ENCODE measurements at places on chromosomes 1 and 21.

DNA sequence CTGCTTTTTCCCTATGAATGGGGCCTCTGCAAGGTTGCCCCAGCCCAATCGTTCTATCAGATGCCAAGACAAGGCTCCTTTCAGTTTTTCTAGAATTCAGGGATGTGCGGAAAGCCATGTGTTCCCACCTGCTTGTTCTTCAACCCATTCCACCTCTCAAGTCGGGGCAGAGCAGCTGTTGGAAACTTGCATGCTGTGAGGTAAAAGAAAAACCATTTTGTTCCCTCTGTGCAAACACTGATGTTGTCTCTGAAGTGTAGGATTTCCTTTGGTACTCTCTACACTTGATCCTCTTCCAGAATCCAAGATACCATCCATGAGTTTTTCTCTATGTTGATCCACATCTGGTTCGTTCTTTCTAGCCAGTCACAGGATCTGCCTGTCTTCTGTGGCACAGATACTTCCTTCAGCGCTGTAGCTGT is 7.3 kb downstream of the IER5 start:
- no peak for DNase-seq

DNA sequence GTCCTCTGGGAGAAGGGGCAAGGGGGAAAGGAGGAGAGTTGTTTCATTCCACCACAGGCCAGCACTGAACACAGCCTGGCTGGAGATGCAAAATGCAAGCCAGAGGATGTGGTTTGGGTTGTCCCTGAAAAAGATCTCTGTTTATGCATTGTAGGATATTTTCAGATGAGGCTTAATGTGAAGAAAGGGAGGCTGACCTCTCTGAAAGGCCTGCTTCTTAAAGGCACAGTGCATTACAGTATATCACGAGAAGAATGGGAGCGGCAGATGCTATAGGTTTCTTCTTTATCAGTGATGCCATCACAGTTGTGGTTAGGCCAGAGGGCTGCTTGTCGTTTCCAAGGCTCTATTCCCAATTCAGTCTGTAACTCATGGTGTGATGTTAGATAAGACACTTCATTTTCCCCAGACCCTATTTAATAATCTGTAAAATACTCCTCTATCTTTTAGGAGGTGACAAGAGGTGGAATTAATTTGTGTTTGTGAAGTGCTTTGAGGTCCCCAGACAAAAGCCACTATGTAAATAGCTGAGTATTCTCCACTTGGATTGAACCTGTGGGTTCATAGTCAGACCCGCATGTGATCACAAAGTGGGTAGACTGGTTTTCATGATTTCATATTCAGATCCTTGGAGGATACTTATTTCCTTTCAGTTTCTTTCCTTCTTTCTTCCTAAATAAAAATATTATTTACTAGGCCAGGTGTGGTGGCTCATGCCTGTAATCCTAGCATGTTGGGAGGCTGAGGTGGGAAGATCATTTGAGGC is 76.5 kb upstream of the WDR26 start:
- peak; percentile 73 for DNase-seq

- DNase-seq: no peak
Observed at GRCh38 chr1:43482215-43482614, 28.5 kb upstream of the HYI start.

DNA sequence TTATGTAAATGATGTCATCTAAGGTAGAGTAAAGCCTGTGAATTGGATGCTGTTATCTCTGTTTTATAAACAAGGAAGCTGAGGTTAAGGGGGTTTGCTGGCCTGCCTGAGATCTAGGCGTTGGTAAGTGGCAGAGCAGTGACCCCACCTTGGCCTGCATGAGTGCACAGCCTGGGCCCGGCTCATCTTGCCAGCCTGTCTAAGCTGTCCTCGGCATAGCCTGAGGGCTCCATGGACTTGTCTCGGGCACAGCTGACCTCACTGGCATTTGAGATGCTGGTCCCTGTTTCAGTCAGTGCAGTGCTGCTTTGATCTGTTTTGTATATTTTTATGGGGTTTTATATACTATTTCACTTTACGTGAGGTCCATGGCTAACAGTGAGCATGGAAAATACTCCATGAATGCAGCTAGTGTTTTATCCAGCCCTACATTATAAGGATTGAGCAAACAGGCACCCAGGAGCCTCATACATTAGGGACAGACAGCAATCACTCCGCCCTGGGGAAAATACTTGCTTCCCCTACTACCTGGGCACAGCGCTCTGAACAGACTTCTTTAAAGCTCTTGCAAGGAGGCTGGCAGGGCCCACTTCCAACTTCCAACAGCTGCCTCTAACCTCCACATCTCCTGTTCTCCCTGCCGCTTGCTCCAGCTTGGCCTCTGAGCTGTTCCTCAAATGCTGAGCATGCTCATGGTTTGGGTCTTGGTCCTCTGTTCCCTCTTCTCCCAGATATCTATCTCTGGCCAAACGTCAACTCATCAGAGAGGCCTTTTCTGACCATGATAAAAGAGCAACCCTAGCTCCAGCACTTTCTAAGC is 150.6 kb upstream of the HMGB4 start:
- DNase-seq: no peak

GRCh38 chr21:34520281-34520680 is 8.3 kb upstream of the KCNE1 start:
- DNase-seq: no peak

DNA sequence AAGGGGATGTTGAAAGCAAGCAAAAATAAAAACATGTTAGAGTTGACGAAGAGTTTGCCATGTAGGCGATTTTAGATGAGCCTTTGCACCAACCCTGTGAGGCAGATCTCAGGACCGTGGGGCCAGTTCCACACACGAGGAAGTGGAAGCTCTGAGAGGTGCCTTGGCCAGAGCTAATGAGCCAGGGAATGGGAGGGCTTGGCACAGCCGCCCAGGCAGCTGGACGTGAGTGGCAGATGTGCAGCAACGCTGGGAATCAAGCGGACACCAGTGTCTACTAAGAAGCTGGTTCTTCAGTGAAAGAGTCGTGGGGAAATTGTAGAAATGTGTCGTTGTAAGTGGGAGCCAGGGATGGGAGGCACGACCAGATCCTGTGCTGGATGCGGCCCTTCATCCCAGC is 58.9 kb upstream of the COL6A1 start:
- no peak for DNase-seq

- DNase-seq: no peak
Observed at GRCh38 chr1:159775716-159776115, 5.0 kb upstream of the DUSP23 start.

- DNase-seq: no peak
Observed at GRCh38 chr1:210025870-210026269, 87.9 kb downstream of the SYT14 start.

DNA sequence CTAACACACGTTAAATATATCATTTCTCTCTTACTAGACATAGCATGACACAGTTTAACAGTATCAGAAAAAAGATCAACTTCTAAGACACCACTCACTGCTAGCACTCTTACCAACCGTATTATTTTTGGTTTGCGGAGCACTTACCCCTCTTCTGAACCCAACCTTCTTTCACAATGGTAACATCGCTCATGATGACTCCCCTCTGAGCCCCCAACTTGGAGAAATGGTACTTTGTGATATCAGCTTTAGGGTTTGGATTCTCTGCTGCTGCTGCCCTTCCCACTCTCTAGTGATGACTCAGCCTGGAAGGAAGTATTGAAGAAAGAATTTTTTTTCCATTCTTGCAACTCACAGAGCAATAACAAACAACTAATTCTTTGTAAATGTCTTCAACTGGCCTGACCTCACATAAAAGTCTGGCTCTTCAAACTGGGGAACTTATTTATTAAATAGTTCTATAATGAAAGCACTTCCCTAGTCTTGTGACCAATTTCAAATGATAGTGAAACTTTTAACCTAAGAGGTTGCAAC is 7.0 kb downstream of the AKT3 start:
- DNase-seq: peak; percentile 89

GRCh38 chr1:235883261-235883927 is 16.7 kb upstream of the LYST start:
- peak; percentile 97 for DNase-seq

DNA sequence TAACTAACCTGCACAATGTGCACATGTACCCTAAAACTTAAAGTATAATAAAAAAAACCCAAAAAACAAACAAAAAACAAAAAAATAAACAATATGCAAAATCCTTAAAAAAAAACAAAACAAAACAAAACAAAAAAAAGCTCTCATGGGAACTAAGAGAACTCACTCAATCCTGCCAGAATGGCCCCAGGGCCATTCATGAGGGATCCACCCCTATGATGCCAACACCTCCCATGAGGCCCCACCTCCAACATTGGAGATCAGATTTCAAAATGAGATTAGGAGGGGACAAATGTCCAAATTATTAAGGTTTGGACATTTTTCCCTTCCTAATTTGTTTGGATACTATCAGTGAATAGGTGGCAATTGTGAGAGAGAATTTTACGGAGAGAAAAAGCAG is 10.2 kb downstream of the CYP4B1 start:
- no peak for DNase-seq

GRCh38 chr21:44681861-44682579 is at the start of gene KRTAP12-1:
Gene KRTAP12-1, minus strand, starts transcription at chr21:44682163. Its CDS starts 40 bp downstream, at chr21:44682123.
- no peak for DNase-seq

DNA sequence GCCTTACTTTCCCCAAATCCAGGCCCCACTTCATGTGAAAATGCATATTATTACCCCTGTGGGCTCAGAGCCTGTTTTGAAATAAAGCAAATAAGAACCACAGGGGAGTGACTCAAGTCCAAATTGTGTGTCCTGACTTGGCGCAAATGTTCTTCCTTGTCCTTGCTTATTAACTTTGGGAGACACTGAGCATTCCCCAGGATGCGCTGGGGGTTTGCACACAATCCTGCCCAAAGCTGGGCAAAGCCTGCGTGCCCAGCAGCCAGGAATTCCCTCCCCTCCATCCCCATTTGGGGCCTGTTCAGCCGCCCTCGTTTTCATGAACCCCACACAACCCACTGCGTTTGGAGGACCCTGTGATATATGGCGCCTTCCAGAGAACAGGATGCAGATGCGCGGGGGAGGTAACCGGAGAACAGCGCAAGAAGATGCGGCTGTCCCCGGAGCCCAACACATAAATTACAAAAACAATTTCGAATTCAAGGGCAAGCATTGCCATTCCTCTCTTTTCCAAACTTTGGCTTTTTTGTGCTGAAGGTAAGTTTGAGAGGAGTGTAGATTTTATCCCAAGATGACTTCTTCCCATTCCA is 42.4 kb upstream of the CLDN14 start:
- DNase-seq: no peak

DNA sequence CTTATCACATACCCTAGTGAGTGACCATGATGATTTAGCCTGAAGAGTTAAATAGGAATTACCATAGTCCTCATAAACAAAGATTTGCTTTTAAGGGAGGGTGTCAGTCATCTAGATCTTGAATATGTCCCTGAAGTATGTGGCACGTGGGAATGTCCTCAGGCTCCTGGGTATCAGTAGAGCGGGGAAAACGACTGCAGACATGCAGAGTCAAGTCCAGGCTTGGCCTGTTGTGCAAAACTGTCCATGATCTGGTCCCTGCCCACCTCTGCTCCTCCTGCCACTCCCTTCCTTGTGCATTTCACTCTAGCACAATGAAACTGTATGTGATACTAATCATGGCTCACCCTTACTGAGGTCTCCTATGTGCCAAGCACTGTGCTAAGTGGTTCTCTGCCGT is 12.9 kb downstream of the MOV10 start:
- no peak for DNase-seq

- no peak for DNase-seq
Observed at GRCh38 chr1:82227306-82228095, 426.8 kb downstream of the ADGRL2 start.

GRCh38 chr1:19612530-19612929 is 31.6 kb upstream of the NBL1 start:
- DNase-seq: no peak

GRCh38 chr1:155008015-155008941 is 5.7 kb downstream of the ZBTB7B start:
- no peak for DNase-seq

DNA sequence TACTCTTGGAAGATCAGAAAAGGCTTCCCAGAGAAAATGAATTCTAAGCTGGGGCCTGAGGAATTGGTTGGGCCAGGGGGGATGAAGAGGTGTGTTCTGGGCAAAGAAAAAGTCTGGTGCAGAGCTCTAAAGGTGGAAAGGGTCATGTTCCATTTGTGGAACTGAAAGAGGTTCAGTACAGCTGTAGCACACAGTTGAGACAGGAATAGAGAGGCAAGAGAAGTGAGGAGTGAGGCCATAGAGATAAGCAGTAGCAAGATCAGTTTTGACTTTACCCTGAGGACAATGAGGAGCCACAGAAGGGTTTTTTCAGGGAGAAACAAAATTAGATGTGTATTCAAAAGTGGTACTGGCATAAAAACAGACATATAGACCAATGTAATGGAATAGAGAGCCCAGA is 30.3 kb upstream of the MUTYH start:
- no peak for DNase-seq
